ENCODE measurements at places on chromosomes 2 and 18.

GRCh38 chr2:7986431-7986830, 695.4 kb upstream of the ID2 start:
- DNase-seq: no peak

DNA sequence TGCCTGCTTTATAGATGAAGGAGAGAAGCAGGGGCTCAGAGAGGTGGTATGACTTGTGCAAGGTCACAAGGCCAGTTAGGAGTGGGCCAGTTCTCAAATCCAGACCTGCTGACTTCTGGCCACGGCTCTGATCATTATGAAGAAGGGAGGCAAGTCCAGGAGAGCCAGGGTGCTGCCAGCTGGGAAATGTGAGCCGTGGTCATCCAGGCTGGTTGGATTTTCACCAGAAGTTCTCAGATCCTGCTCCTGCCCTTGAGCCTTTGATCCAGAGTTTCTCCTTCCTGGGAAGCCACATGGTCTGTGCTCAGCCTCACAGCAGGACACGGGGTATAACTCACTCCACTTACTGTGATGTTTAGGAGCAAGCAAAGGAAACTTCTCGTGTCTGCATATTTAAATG, 239.9 kb downstream of the KLHL29 start:
- no peak for DNase-seq

DNA sequence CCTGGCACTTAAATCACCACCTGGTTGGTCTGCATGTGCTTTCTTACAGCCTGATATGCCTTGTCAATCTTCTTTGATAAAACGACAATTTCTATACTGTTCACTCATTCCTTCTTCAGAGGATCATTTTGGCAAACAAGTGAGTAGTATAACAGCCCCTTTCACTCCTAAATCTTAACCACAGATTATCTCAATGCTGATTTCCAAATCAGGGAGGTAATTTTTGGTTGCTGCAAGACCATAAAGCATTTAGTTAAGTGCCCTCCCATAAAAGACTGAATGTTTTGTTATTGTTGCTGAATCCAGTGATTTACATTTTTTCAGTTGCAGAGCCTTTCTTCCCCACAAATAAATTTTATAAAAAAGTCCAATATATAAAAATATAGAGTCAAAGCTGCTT, 129.2 kb upstream of the CYP26B1 start:
- DNase-seq: no peak

DNA sequence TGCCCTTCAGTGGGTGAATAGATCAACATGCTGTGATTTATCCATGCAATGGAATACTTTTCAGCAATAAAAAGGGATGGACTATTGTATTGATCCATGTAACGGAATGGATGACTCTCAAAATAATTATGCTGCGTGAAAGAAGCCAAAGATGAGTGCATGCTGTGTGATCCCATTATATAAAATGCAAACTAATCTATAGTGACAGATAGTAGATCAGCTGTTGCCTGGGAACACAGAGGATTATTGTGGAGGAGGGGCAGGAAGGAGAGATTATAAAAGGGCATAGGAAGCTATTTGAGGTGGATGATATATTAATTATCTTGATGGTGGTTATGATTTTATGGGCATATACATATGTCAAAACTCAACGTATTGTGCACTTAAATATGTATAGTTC, 55.5 kb upstream of the ADAM23 start:
- no peak for DNase-seq

All from activated B cell treated with CpG ODN at 0.5 μM for 24 hours (primary cell).